Colonic mucosa (tissue), 4 donors: ENCODE measurements at places on chromosomes 16 and 17.

GRCh38 chr17:50312308-50312707, 33.6 kb upstream of the XYLT2 start:
- no peaks in the 10 kb centered on the region for H3K27me3 ChIP-seq
- H3K36me3 ChIP-seq = no peaks in the 10 kb centered on the region
- no peak overlapping the region for H3K27ac ChIP-seq
- H3K4me3 ChIP-seq = no peak overlapping the region

GRCh38 chr16:31695667-31696066, 168.0 kb downstream of the AHSP start:
- no peaks in the 10 kb centered on the region for H3K27me3 ChIP-seq
- H3K4me3 ChIP-seq = no peak overlapping the region
- H3K27ac ChIP-seq = no peak overlapping the region

GRCh38 chr17:69031839-69032238, 28.9 kb downstream of the ABCA9 start:
- DNase-seq = no peak
- H3K36me3 ChIP-seq = no peaks in the 10 kb centered on the region
- H3K27me3 ChIP-seq = no peaks in the 10 kb centered on the region
- no peak overlapping the region for H3K27ac ChIP-seq
- H3K4me1 ChIP-seq = no peaks in the 10 kb centered on the region

DNA sequence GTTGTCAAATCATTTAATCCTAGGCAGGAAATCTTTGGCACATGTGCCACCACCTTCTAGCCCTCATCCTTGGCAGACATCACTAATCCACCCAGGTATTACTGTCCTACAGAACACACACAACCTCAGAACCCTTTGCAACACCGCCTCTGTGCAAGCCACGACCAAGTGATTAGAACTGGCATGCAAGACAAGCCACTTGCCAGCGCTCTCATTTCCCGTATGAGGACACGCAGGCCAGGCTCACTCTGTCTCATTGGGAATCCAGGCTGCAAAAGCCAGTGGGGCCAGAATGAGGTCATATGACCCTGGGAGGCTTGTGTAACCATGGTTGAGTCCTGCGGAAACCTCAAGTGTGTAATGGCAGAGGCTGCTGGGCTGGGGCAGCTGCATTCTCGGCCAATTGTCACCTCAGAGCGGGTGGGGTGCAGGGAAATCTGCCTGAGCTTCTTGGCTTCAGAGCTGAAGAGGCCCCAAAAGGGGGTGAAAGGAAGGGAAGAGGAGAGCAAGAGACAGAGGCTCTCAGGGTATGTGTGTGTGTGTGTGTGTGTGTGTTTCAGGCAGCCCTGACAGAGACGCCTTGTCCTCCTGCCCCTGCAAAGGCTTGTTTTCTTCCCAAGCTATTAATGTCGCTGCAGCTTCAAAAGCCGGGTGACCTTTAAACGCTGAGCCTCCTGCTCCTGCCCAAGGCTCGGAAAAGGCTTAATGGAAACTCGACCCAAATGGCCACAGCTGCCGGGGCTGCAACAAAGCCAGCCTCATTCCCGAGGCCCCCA, 43.2 kb upstream of the MRPS23 start:
- H3K27me3 ChIP-seq = no peaks in the 10 kb centered on the region
- peaks cover 4% of the 10 kb centered on the region for H3K4me1 ChIP-seq
- DNase-seq = peak; percentile 80
- H3K36me3 ChIP-seq = no peaks in the 10 kb centered on the region
- H3K4me3 ChIP-seq = no peak overlapping the region

DNA sequence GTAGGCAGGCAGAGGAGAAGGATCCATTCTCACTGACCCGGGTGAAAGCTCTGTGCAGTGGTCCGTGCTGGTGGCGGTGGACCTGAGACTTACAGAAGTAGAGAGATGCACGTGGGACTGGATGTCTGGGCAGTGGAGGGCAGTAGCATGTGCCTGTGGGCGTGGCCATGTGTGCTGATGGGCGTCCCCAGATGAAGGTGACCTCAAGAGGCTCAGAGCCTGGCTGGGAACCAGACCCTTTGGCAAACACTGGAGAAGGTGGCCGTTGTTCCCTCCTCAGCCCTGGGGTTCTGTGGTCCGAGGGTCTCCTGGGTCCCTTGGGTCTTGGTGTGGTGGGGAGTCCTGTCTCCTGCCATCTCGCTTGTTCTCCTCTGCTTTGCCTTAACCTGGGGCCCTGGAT, 15.6 kb downstream of the WSCD1 start:
- H3K36me3 ChIP-seq = no peaks in the 10 kb centered on the region
- no peak overlapping the region for H3K4me3 ChIP-seq
- no peaks in the 10 kb centered on the region for H3K27me3 ChIP-seq
- no peaks in the 10 kb centered on the region for H3K4me1 ChIP-seq
- no peak for DNase-seq
- no peak overlapping the region for H3K27ac ChIP-seq

DNA sequence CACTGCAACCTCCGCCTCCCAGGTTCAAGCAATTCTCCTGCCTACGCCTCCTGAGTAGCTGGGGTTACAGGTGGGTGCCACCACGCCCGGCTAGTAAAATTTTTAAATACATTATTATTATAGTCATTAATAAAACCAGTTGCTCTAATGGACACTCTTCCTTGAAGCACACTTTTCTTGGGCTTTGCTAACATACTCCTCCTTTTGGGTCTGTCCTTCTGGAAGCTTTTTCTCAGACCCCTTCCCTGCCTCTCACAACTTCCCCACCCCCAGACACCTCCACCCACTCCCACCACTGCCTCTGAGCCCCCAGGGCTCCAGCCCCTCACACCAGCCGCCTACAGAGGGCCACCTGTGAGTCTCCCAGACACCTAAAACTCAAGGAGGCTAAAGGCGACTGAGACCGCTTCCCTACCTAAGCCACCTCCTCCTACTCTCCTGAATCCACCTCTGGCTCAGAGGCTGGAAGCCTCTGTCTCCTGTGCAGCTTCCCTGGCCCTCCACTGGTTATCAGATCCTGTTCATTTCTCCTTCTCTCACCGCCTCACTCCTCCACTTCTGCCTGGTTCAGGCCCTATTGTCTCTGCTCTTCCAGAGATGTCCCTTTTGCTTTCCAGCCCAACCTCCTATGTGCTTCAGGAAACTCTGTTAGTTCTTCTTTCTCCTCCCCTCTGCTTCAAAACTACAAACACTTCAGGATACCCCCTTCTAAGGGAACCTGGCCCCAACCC, 2.1 kb upstream of the CUEDC1 start:
- H3K36me3 ChIP-seq = no peaks in the 10 kb centered on the region
- H3K4me3 ChIP-seq = no peak overlapping the region
- no peak overlapping the region for H3K27ac ChIP-seq
- peaks cover 8% of the 10 kb centered on the region for H3K4me1 ChIP-seq

DNA sequence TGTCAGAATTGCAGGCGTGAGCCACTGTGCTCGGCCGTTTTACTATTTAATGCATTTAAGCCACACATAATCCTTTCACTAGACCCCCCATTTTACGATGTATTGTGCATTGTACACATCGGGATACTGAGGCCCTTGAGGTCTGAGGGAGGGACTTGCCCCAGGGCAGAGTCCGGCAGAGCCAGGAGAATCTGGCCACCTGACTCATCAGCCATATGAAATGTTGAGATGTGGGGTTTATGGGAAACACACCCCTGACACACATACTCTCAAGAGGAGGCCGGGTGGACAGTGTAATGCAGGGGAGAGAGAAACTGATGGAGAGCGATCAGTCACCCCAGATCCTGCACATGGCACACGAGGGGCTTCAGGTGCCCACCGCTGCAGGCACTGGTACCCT, 196.6 kb downstream of the ZNF423 start:
- no peaks in the 10 kb centered on the region for H3K27me3 ChIP-seq
- no peak for DNase-seq
- H3K4me1 ChIP-seq = no peaks in the 10 kb centered on the region
- no peak overlapping the region for H3K4me3 ChIP-seq
- H3K27ac ChIP-seq = no peak overlapping the region
- no peaks in the 10 kb centered on the region for H3K36me3 ChIP-seq

- no peak overlapping the region for H3K27ac ChIP-seq
- H3K27me3 ChIP-seq = no peaks in the 10 kb centered on the region
- H3K36me3 ChIP-seq = no peaks in the 10 kb centered on the region
- no peak for DNase-seq
- no peaks in the 10 kb centered on the region for H3K4me1 ChIP-seq
- no peak overlapping the region for H3K4me3 ChIP-seq
These were observed 108.9 kb downstream of the CDH13 start for GRCh38 chr16:82735673-82736091.

- H3K36me3 ChIP-seq = no peaks in the 10 kb centered on the region
- H3K27me3 ChIP-seq = no peaks in the 10 kb centered on the region
- DNase-seq = no peak
- no peak overlapping the region for H3K27ac ChIP-seq
These were observed 218.1 kb downstream of the XYLT1 start for GRCh38 chr16:17252701-17253100.

GRCh38 chr16:67883146-67883871, 1.4 kb upstream of the NRN1L start:
- H3K4me1 ChIP-seq = no peaks in the 10 kb centered on the region
- H3K27me3 ChIP-seq = no peaks in the 10 kb centered on the region
- peak; percentile 27 for DNase-seq
- no peak overlapping the region for H3K4me3 ChIP-seq
- peaks cover 24% of the 10 kb centered on the region for H3K36me3 ChIP-seq

DNA sequence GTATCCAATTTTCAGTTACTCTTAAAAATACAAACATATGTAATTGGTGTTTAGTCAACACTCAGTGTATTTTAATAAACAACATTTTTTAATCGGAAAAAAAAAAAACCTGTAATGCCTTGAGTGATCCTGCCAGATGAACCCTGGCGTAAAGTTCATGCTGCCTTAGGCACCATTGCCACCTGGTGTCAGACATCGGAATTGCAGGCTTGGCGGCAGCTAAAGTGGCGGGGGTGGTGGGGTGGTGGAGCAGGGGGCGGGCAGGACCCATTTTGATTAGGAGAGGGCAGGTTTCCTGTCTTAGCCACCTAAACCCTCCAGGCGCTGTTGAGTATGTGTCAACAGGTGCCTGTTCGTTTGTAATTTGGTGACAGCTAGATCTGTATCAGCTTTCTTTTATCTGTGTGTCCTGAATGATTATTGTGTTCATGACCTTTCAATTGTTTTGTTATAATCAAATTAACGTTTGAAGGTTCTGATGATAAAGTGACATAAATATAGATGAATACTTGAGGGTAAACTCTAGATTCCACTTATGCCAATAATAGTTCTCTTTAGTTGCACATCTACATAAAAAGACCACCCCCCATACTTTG, 588.7 kb downstream of the CDH13 start:
- no peak overlapping the region for H3K4me3 ChIP-seq
- H3K4me1 ChIP-seq = no peaks in the 10 kb centered on the region
- no peaks in the 10 kb centered on the region for H3K36me3 ChIP-seq
- DNase-seq = peak; percentile 62
- no peaks in the 10 kb centered on the region for H3K27me3 ChIP-seq

DNA sequence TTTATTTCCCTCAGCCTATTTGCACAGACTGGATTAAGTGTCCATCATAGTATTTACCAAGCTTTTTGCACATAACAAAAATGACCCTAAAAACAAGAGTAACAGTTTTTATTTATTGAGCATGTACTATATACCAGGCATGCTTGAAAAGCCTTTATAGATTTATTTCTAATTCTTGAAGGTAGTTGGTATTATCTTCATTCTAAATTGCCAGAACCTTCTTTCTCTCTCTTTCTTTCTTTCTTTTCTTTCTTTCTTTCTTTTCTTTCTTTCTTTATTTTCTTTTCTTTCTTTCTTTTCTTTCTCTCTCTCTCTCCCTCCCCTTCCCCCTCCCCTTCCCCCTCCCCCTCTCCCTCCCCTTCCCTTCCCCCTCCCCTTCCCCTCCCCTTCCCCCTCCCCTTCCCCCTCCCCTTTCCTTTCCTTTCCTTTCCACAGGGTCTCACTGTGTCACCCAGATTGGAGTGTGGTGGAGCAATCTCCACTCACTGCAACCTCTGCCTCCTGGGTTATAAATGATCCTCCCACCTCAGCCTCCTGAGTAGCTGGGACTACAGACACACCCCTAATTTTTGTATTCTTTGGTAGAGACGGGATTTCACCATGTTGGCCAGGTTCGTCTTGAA, 310.9 kb upstream of the RBFOX1 start:
- H3K4me3 ChIP-seq = no peak overlapping the region
- no peak for DNase-seq
- H3K4me1 ChIP-seq = no peaks in the 10 kb centered on the region
- no peaks in the 10 kb centered on the region for H3K36me3 ChIP-seq
- H3K27ac ChIP-seq = no peak overlapping the region
- H3K27me3 ChIP-seq = no peaks in the 10 kb centered on the region

DNA sequence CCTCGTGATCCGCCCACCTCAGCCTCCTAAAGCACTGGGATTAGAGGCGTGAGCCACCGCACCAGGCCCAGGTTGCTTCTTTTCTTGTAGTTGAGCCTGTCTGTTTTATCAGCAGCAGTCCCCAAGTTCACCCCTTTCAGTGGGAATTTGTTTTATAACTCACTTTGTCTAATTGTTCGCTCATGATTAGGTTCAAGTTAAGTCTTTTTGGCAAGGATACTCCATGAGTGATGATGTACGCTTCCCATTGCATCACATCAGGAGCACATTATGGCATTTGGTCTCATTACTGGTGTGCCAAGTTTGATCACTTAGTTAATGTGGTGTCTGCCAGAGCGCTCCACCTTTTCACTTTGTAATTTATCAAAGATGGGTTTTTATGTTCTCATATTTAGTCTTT, 14.4 kb upstream of the GJD3 start:
- DNase-seq = no peak
- no peaks in the 10 kb centered on the region for H3K36me3 ChIP-seq
- no peaks in the 10 kb centered on the region for H3K4me1 ChIP-seq

DNA sequence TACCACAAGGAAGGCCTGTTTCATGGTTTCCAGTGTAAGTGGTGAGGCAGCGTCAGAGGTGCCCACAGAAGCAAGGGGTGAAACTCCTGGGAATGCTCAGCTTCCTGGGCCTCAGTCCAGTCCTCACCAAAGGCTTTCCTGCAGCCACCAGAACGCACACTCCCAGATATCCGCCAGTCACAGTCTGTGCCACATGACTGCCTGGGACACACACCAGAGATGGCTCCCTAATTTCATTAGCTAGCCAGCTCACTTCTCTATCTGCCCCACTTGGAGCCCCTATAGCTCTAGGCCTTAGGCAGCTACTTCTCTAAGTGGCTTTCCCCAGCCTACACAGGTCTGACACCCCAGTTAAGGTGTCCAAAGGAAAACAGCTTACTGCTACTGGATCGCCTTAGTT, 77.0 kb downstream of the CYTH1 start:
- H3K36me3 ChIP-seq = peaks cover 30% of the 10 kb centered on the region
- H3K4me1 ChIP-seq = peaks cover 3% of the 10 kb centered on the region
- no peak overlapping the region for H3K27ac ChIP-seq
- H3K27me3 ChIP-seq = no peaks in the 10 kb centered on the region

GRCh38 chr17:55722742-55723487, at the start of gene TMEM100:
TSS of gene TMEM100 (minus strand) at chr17:55722864. CDS start at chr17:55721070, 1,794 bp downstream.
- H3K36me3 ChIP-seq = no peaks in the 10 kb centered on the region
- no peaks in the 10 kb centered on the region for H3K4me1 ChIP-seq
- H3K27me3 ChIP-seq = no peaks in the 10 kb centered on the region

GRCh38 chr16:84844049-84844350, 24.2 kb downstream of the CRISPLD2 start:
- no peak overlapping the region for H3K4me3 ChIP-seq
- H3K36me3 ChIP-seq = no peaks in the 10 kb centered on the region
- H3K4me1 ChIP-seq = no peaks in the 10 kb centered on the region
- no peaks in the 10 kb centered on the region for H3K27me3 ChIP-seq

- no peak overlapping the region for H3K27ac ChIP-seq
- H3K27me3 ChIP-seq = peaks cover 52% of the 10 kb centered on the region
- H3K4me3 ChIP-seq = no peak overlapping the region
- H3K4me1 ChIP-seq = no peaks in the 10 kb centered on the region
- DNase-seq = peak; percentile 41
These were observed 5.8 kb downstream of the CACNA1H start for GRCh38 chr16:1158456-1159324.

- peak overlapping the region; percentile 100 for H3K4me3 ChIP-seq
- H3K27ac ChIP-seq = peak overlapping the region; percentile 61
- H3K27me3 ChIP-seq = no peaks in the 10 kb centered on the region
- DNase-seq = peak; percentile 56
These were observed 852 bp upstream of the HELZ start for GRCh38 chr17:67245694-67246402.
